ENCODE measurements at places on chromosomes 4 and X. TPM values are rescaled to one million over a fixed set of nuclear protein-coding genes. Genes with fewer than 3 reads are reported as not detected.

Gene GBA3
- not detected for total RNA-seq

DNA sequence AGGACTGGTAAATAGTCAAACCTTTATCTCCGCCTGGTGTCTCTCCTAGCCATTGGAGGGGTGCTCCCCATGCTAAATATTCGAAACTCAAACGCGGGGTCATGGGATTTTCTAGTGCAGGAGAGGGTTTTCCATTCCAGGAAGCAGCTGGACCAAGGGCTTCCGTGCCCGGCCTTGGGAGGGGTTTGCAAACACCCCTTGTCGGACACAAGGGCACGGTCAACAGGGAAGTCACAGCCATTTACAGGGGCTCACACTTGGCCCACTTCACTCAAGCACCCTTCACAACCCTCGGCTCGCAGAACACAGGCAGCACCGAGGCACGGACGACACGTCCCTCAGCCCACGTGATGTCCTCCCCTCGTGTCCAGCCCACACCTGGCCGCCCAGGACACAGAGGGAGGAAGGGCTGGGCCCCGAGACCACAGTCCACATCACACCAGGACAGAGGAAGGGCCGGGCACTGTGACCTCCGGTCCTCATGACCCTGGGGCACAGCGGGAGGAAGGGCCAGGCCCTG is 10.3 kb upstream of the PLCXD1 start:
- no peak for DNase-seq

Gene MAGED4B
- 3.6 TPM for total RNA-seq

GRCh38 chr4:169611991-169612870 is at the start of gene NEK1:
TSS of gene NEK1 (minus strand) at chr4:169612583. CDS start at chr4:169602630, 9,953 bp downstream.
- DNase-seq = peak; percentile 89

Gene GAGE12J
- total RNA-seq = not detected

- DNase-seq = no peak
Measured at GRCh38 chr4:118974758-118975157, 86.1 kb downstream of the SYNPO2 start.

DNA sequence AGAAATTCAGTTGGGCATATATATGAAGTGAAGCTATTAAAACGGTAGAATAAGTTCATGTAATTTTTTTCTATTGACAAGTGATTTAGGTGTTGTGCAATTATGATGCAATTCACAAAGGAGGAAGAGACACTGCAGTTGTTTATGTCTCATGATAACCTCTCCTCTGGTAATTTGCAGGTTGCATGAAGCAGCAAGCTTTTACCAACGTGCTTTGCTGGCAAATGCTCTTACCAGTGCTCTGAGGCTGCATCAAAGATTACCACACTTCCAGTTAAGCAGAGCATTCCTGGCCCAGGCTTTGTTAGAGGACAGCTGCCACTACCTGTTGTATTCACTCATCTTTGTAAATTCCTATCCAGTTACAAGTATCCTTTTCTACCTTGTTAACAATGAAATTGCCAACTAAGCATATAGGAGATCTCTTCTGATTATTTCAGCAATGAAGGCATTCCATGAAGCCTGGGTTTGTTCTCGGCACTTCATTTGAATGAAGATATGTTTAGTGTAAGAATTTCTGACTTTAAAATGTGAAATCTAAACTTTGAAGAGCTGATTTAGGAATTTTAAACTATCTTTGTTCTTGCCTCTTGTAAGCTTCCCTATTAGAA is 3.9 kb downstream of the TMEM33 start:
- no peak for DNase-seq

DNA sequence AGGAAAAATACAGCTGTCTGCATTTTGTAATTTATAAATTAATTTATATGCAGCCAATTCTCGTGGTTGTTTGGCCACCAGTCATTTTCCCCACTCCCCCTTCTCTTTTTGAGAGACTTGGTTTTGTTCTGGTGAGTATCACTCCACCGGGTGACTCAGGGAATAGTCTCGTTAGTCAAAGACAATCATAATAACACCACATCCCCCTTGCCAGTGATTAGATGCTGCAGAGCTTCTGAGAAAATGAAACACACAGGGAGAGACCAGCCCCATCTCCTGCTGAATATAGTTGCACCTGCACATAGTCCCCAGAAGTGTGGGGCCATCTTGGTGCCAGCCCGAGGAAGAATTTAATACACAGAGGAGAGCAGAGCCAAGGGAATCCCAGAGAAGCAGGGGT is 8.0 kb upstream of the FNIP2 start:
- no peak for DNase-seq

Gene SLC9B1
- total RNA-seq = not detected

DNA sequence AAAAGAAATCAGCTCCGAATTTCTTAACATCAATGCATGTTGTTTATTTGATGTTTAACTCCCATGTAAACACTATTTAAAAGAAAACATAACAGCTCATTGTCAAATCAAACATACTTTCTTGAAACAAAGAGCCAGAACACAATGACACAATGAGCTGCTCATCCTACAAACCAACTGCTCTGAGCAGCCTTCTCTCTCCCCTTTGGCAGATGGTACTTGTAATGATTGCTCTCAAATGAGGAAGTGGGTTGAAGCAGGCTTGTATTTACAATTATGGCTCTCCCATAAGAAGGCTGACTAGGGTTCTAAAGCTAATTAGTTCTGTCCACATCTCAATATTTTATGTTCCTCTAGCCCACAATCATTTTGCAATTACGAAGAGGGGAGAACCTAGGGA is 637.8 kb upstream of the ADGRL3 start:
- no peak for DNase-seq

GRCh38 chr4:99573735-99574368 is 772 bp upstream of the MTTP start:
- no peak for DNase-seq

Gene SPANXN3
- not detected for total RNA-seq

Gene DDIT4L
- total RNA-seq = 0.47 TPM

- no peak for DNase-seq
Measured at GRCh38 chr4:124939908-124940307, 227.4 kb upstream of the ANKRD50 start.

- DNase-seq = no peak
Measured at GRCh38 chr4:94577136-94577535, 125.4 kb downstream of the PDLIM5 start.

GRCh38 chr4:105714071-105714521 is 5.5 kb downstream of the GSTCD start:
- DNase-seq = no peak

DNA sequence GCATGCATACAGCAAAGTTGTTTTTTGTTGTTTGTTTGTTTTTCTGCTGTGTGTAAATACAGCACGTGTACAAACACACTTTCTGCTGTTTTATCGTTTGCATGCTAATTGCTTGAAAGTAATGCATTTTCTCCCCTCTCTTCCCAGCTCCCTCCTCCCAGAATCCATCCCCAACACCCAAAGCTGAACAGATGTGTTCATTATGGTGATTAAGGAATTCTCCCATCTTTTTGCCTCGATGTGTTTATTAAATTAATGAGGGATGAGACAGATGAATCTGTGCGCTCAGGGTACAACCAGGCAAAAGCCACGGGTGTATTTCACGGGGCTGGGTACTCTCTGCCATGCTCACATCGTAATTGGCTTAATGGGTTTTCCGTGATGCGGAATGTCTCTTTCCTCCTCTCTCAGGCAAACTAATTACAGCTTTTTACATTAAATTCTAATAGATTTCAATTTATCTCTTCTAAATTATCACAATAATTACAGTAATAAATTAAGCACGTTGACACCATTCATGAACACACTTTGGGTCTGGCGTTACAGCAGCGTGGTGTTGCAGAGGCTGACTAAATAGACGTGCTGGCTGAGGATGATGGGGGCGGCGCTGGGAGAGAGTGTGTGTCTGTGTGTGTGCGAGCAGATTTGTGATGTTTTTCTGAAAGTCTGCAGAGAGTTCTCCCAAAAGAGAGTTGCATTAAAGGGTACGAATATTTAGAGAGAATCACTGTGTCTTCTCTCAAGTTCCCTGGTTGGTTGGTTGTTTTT is 117.7 kb downstream of the CRLF2 start:
- DNase-seq = no peak

DNA sequence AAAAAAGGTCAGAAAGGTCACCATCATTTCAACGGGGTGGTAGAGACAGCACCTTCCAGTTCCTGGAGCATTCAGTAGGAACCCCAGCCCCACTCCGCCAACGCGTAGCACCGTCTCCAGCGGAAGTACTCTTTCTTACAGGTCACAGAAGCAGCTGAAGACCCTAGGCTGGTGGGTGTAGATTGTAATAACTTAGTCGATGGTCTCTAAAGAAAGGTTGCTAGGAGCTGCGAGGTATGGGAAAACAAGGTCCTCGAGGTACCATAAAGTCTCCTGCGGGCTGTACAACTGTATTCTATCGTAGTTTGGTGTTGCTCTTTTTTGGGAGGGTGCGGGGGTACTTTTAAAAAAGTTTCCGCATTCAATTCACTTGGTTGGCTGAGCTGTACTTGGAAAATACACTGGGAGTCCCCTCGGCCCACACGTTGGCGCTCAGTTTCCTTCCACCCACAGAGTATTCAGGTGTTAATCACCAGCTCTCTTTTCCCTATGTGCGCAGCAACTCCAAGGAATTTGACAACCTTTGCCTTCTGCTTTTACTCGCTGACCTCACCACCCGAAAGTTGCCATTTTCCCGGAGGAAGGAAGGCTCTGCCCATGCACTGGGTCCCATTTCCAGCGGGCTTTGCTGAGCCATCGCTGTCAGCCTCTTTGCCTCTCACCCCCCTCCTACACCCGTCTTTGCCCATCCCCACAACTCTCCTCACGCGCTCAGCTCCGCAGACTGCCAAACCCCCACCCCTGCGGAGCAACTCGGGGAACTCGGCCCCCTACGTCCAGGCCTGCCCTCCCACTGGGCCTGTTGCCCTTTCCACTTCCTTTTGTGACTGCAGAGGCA is 4.8 kb upstream of the SOX3 start:
- no peak for DNase-seq

DNA sequence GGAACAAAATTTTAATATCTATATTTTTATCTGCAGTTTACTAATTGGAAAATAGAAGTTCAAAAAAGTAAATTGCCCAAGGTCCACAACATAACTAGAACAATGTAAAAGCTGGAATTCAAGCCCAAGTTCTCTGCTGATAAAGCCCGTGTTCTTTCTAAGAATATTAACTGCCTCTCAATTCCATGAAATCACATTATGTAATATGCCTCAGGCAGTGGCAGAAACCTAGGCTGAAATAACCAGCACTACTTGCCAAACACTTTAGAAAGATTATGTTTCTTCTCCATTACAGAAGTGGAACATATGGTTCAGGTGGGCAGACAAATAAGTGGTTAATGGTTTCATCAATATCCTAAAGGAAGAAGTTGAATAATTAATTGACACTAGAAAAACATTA is 56.7 kb upstream of the ADGRL3 start:
- no peak for DNase-seq
